Activated CD4-positive, alpha-beta memory T cell treated with anti-CD3 and anti-CD28 coated beads, Interleukin-2, amount 10 ng/mL, durations not matched to agents 7 days and 5 days (primary cell): ENCODE measurements at places on chromosomes 7 and 10. TPM values are rescaled to one million over a fixed set of nuclear protein-coding genes. Genes with fewer than 3 reads are reported as not detected.

CASTOR2 gene
- 3.0 TPM for total RNA-seq

- H3K4me3 ChIP-seq: no peak overlapping the region
- H3K27ac ChIP-seq: peak overlapping the region; percentile 90
- H3K4me1 ChIP-seq: peaks cover 61% of the 10 kb centered on the region
- peak; percentile 60 for DNase-seq
- H3K36me3 ChIP-seq: peaks cover 76% of the 10 kb centered on the region
- H3K27me3 ChIP-seq: no peaks in the 10 kb centered on the region
Observed at GRCh38 chr10:6014241-6014761, 37.0 kb upstream of the IL15RA start.

- H3K27me3 ChIP-seq: no peaks in the 10 kb centered on the region
- DNase-seq: no peak
- no peak overlapping the region for H3K4me3 ChIP-seq
- peaks cover 14% of the 10 kb centered on the region for H3K36me3 ChIP-seq
- H3K27ac ChIP-seq: no peak overlapping the region
Observed at GRCh38 chr10:60277656-60278055, 112.0 kb downstream of the ANK3 start.

COL28A1 gene
- total RNA-seq: not detected

- H3K27me3 ChIP-seq: no peaks in the 10 kb centered on the region
- DNase-seq: no peak
- H3K4me1 ChIP-seq: peaks cover 20% of the 10 kb centered on the region
- H3K36me3 ChIP-seq: peaks cover under 1% of the 10 kb centered on the region
Observed at GRCh38 chr7:7103343-7104313, 78.7 kb upstream of the C1GALT1 start.

- no peak overlapping the region for H3K27ac ChIP-seq
- H3K4me1 ChIP-seq: peaks cover 6% of the 10 kb centered on the region
- no peaks in the 10 kb centered on the region for H3K36me3 ChIP-seq
- no peak overlapping the region for H3K4me3 ChIP-seq
- peak; percentile 15 for DNase-seq
Observed at GRCh38 chr7:159139639-159140038, 5.0 kb downstream of the VIPR2 start.

NAT16 gene
- not detected for total RNA-seq

DNA sequence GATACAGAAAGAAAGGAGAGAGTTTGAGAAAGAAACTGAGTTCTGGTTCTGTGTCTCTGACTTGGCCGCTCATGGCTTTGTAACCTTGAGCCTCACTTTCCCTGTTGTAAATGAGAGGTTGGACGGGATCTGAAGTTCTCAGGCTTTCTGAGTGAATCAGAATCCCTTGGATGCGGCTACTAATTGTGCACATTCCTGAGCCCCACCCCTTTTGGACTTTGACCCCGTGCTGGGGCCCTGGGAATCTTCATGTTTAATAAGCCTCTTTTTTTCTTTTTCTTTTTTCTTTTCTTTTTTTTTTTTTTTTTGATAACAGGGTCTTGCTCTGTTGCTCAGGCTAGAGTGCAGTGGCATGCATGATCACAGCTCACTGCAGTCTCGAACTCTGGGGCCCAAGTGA is 26.9 kb downstream of the SLC25A28 start:
- H3K27me3 ChIP-seq: peaks cover 4% of the 10 kb centered on the region
- DNase-seq: no peak
- no peaks in the 10 kb centered on the region for H3K36me3 ChIP-seq
- H3K4me1 ChIP-seq: no peaks in the 10 kb centered on the region

- H3K27ac ChIP-seq: no peak overlapping the region
- H3K27me3 ChIP-seq: no peaks in the 10 kb centered on the region
- no peak overlapping the region for H3K4me3 ChIP-seq
- H3K36me3 ChIP-seq: no peaks in the 10 kb centered on the region
- DNase-seq: no peak
- no peaks in the 10 kb centered on the region for H3K4me1 ChIP-seq
Observed at GRCh38 chr10:8696746-8697145, 642.3 kb downstream of the GATA3 start.

GRCh38 chr10:77746047-77746707 is 108.6 kb upstream of the KCNMA1 start:
- H3K4me1 ChIP-seq: no peaks in the 10 kb centered on the region
- peaks cover 2% of the 10 kb centered on the region for H3K27me3 ChIP-seq
- no peak overlapping the region for H3K4me3 ChIP-seq
- H3K36me3 ChIP-seq: no peaks in the 10 kb centered on the region

CHCHD3 gene
- total RNA-seq: 41.5 TPM
